ENCODE measurements at places on chromosomes 6 and 20. TPM values are rescaled to one million over a fixed set of nuclear protein-coding genes. Genes with fewer than 3 reads are reported as not detected.

PPIL4 gene
- polyA plus RNA-seq, result 11.1 TPM

EDN1 gene
- polyA plus RNA-seq, result not detected

CDSN gene
- not detected for polyA plus RNA-seq

PM20D2 gene
- polyA plus RNA-seq, result 16.0 TPM

EPHA7 gene
- polyA plus RNA-seq, result not detected

PCNA gene
- 42.1 TPM for polyA plus RNA-seq

WFDC12 gene
- polyA plus RNA-seq, result not detected

MEI4 gene
- polyA plus RNA-seq, result 0.13 TPM

RIPOR2 gene
- 561 TPM for polyA plus RNA-seq

ULBP2 gene
- polyA plus RNA-seq, result 0.33 TPM

TTK gene
- polyA plus RNA-seq, result 0.50 TPM

TDRD6 gene
- polyA plus RNA-seq, result not detected

ASIP gene
- not detected for polyA plus RNA-seq

ZNF831 gene
- polyA plus RNA-seq, result 1.2 TPM

TFAP2A gene
- polyA plus RNA-seq, result not detected

DAAM2 gene
- polyA plus RNA-seq, result not detected

STMN3 gene
- polyA plus RNA-seq, result 2.7 TPM

RBM24 gene
- polyA plus RNA-seq, result not detected

HDDC2 gene
- 80.4 TPM for polyA plus RNA-seq

OLIG3 gene
- not detected for polyA plus RNA-seq

RALGAPA2 gene
- 5.4 TPM for polyA plus RNA-seq

ABCC10 gene
- polyA plus RNA-seq, result 13.4 TPM

LY6G6D gene
- polyA plus RNA-seq, result not detected

MCUR1 gene
- 18.0 TPM for polyA plus RNA-seq

IMPG1 gene
- not detected for polyA plus RNA-seq

IPCEF1 gene
- 2.1 TPM for polyA plus RNA-seq

INSM1 gene
- not detected for polyA plus RNA-seq

SCUBE3 gene
- 0.09 TPM for polyA plus RNA-seq

GINS1 gene
- polyA plus RNA-seq, result 1.2 TPM

KCTD20 gene
- polyA plus RNA-seq, result 35.4 TPM

METTL24 gene
- not detected for polyA plus RNA-seq

SLC17A9 gene
- 4.1 TPM for polyA plus RNA-seq

NRM gene
- polyA plus RNA-seq, result 56.1 TPM

ZNF334 gene
- not detected for polyA plus RNA-seq

CD164 gene
- 215 TPM for polyA plus RNA-seq

BNIP5 gene
- not detected for polyA plus RNA-seq

NR2E1 gene
- not detected for polyA plus RNA-seq

SOX18 gene
- not detected for polyA plus RNA-seq

PLAGL2 gene
- 4.8 TPM for polyA plus RNA-seq

CGA gene
- not detected for polyA plus RNA-seq

FAXC gene
- not detected for polyA plus RNA-seq

HMGCLL1 gene
- polyA plus RNA-seq, result not detected

MAVS gene
- polyA plus RNA-seq, result 7.3 TPM

AGPAT1 gene
- 17.2 TPM for polyA plus RNA-seq

BFSP1 gene
- polyA plus RNA-seq, result not detected

FAM209B gene
- 0.38 TPM for polyA plus RNA-seq

SLC17A2 gene
- polyA plus RNA-seq, result not detected

ECT2L gene
- 0.23 TPM for polyA plus RNA-seq

WFDC10B gene
- not detected for polyA plus RNA-seq

SLC52A3 gene
- polyA plus RNA-seq, result not detected

AARS2 gene
- 10.2 TPM for polyA plus RNA-seq

Data from IgD-negative memory B cell (primary cell).